Germinal center (tissue), 1 donor: ENCODE measurements at places on chromosomes 5 and 9.
A peak's percentile ranks its signal among the peaks of the same experiment; 100 is the strongest.

DNA sequence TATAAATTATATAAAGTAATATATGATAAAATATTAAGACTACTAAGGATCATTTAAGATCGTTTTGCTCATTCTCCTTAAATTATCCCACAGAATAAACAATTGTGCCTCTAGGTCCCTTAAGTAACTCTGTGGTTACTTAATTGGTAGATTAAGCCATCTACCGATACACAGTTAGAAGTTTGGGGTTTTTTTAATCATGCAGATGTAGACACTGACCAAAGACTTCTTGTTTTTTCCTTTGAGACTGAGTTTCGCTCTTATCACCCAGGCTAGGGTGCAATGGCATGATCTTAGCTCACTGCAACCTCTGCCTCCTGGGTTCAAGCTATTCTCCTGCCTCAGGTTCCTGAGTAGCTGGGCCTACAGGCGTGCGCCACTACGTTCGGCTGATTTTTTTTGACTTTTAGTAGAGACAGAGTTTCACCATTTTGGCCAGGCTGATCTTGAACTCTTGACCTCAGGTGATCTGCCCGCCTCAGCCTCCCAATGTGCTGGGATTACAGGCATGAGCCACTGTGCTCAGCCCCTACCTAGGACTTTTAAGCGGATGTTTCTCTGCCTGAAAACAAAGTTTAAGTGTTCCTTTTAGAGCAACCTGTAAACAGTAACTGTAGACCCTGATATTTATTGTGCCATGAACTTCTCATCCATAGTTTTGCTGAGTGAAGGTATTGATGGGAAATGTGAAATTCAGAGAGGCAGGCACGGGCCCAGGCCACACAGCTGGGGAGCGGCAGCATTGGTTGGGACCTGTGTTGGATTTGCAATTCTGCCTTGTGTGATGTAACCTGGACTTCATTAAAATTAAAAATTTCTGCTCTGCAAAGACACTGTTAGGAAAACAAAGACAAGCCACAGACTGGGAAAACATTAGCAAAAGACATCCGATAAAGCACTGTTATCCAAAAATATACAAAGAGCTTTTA, 11.6 kb downstream of the CEL start:
- DNase-seq, result no peak

DNA sequence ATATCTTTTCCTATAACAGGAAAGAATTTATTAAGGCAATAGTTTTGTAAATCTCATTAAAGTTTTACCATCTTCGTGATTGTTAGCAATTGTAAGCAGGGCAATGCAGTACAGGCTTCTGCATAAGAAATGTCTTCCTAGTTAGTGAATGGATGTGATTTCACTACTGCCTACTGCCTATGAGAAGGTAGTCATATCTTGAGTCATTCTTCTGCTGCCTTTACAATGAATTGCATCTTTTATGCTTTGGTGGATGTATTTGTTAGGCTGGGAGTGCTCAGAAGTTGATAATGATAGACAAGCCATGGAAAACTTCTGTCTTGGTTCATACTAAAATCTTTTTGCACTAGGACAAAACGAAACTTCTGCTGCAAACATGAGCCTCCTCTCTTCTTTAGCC, 128.0 kb downstream of the ADAMTSL1 start:
- DNase-seq, result no peak

DNA sequence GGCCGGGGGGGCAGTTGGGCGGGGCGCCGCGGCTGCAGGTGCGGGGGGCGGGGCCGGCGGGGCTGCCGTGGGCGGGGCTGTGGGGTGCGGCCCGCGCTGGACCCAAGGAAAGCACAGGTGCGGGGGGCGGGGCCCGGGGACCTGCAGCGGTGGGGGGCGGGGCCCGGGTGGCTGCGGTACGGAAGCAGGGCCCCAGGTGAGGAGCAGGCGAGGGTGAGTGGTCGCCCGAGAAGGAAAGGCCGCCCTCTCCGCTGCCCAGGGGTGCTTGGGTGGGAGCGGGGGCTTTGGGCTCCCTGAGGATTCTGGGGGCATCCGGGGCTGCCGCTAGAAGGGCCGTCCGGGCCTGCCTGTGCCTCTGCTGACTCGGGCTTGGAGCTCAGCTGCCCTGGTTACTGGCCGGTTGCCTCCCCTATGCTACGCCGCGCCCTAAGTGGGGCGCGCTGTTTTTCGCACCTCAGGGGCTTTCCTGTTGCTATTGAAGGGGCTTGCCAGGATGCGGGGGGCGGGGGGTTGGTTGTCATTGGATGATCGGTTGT, 767 bp downstream of the RALGPS1 start:
- peak; percentile 85 for DNase-seq

- DNase-seq, result no peak
Measured at GRCh38 chr9:130304116-130304515, 38.6 kb downstream of the HMCN2 start.

DNA sequence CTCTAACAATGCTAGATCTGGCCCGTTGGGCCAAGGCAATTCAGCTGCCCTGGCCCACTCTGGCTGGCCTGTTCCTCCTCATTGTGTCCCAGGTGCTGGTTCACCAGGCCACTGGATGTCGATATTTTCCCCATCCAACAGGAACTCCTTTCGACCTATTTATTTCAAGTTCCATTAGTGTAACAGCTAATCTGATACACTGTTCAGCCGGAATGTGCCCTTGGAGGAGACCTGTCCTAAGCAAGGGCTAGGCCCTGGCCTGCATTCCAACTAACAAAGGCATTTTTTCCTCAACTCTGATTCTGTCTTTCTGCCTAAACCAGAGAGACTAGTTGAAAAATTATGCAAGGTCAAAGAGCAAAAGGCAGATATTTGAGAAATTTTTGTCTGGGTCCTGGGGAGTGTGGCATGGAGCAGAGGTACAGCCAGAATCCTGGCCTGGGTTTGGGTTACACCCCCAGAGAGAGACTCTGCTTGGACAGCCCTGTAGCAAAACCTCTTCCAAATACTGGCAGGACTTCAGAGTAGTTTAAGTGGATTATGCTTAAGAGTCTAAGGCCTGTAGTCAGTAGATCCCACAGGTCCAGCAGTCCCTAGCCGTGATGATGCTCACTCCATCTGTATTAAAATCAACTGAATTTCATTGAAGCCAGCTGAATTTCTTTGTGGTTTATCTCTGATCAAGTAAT, 36.1 kb downstream of the MARCHF11 start:
- no peak for DNase-seq

- DNase-seq, result no peak
Measured at GRCh38 chr5:100667161-100667630, 132.0 kb downstream of the FAM174A start.

GRCh38 chr9:131349881-131350563, 43.9 kb upstream of the PRRC2B start:
- DNase-seq, result peak; percentile 83

- no peak for DNase-seq
Measured at GRCh38 chr5:59360130-59360555, 533.4 kb downstream of the PDE4D start.

GRCh38 chr5:56170557-56170956, 62.6 kb downstream of the ANKRD55 start:
- DNase-seq, result no peak

DNA sequence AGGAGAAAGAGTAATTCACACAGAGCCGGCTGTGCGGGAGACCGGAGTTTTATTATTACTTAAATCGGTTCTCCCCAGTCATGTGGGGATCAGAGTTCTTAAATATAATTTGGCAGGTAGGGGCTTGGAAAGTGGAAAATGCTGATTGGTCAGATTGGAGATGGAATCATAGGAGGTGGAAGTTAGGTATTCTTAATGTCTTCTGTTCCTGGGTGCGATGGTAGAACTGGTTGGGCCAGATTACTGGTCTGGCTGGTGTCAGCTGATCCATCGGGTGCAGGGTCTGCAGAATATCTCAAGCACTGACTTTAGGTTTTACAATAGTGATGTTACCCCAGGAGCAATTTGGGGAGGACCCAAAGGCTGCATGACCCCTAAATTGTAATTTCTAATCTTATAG, 4.6 kb upstream of the CERCAM start:
- DNase-seq, result no peak

DNA sequence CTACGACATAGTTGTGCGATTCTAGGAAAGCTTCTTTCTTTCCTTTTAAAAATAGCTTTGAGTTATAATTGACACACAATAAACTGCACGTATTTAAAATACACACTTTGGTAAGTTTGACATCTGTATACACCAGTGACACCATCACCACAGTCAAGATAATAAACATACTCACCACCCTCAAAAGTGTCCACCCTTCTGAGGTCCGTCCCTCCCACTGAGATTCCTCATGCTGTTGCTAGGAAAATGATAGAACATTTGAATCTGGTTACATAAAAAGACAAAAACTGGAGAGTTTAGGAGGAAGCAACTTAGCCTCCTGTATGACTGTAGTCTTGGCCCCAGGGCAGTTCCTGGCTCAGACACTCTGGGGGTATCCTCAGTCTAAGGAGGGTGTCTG, 17.2 kb downstream of the S100Z start:
- DNase-seq, result no peak

DNA sequence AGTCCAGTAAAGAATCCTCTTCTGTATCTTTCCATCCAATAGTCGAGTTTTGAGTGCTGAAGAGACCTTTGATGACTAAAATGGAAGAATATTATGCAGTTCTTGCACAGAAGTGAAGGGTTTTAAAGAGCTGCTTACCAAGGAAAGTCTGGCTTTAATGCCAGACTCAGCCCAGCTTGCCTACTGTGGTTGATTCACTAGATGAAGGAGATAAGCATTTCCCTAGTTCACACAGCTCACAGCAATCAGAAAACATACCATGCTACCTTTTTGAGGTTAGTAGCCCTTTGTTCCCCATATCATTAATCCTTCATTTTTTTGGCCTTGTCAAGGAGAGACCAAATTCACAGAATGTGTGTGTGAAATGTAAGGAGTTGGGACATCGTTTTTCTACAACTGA, 15.3 kb downstream of the IFNA5 start:
- no peak for DNase-seq

- no peak for DNase-seq
Measured at GRCh38 chr5:35799181-35799580, 57.5 kb upstream of the IL7R start.

- no peak for DNase-seq
Measured at GRCh38 chr5:28751396-28751795, 1713.0 kb upstream of the CDH9 start.
